ENCODE measurements at places on chromosomes 5 and 9.

DNA sequence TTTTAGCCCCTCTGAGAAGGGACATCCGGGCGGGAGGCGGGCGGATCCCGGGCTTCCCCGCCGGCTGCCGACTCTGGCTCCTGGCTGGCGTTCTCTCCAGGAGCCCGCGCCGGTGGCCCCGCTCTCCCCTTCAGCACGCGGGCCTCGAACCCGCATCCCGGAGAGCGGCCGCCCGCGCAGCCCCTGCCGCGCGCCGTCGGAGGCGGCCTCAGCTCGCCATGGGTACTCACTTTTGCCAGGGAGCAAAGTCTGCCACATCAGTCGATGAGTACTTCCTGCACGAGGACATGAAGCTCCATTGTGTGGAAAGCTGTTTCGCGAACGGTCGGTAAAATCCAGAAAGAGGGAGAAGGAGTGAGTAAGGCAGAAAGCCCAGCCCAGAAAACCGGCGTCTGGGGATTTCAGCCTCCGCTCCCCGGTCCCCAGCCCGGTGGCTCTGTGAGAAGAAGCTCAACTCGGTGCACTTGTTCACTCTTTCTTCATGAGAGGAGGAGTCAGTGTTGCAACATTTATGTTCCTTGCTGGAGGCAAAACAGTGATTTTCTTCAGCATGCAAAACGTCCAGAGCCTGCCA, at the start of gene PRLR:
TSS of gene PRLR (minus strand) at position 450 of the 574 bp plus-strand sequence. CDS start 140,867 bp downstream, outside the sequence.
- no peak for DNase-seq

DNA sequence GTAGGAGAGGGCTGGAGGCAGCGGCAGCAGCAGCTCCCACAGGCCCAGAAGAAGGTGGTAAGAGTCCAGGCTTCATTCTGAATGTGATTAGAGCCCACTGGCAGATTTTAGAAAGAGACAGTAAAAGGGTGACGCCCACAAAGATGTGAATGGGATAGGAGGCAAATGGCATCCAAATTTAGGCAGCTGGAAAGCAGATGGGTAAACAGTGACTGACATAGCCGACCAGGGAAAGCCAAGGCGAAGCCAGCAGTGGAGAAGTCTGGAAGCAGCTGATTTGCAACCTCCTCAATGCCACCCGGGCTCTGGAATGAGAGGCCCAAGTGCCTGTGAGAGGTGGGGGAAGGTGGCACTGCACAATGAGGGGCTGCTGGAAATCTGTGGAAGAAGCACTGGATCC, 103.3 kb downstream of the C5orf15 start:
- DNase-seq, result no peak

GRCh38 chr5:126044111-126044668, 379.0 kb upstream of the GRAMD2B start:
- no peak for DNase-seq

- no peak for DNase-seq
These were observed 105.6 kb downstream of the KCTD16 start for GRCh38 chr5:144276034-144276822.
